SHP77 treated with DMSO at 0.1 percent for 48 hours (cell line): ENCODE measurements at places on chromosomes 12 and 14.

DNA sequence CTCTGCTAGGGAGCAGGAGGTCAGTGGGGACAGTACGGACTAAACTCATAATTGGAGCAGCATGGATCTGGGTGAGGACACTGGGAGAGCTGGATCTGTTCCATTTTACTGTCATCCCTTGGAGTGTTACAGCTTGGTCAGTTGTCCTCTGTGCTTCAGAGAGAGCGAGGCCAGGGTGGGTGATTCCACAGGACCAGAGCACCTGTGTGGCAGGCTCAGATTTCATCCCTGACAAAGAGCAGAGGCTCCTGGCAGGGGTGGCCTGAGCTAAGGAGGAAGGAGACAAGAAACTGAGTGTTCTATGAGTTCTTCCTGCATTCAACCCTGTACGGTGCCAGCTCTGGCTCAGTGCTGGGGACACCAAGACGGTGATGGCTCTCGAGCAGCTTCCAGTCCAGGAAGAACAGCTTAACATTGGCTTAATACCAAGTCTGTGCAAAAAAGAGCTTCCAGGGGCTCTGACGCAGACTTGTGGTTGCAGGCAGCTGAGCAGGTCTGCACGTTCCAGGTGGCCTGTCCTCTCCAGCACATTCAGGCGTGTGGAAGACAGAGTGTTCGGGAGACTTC lies 8.4 kb upstream of the PGF start:
- no peak for DNase-seq

DNA sequence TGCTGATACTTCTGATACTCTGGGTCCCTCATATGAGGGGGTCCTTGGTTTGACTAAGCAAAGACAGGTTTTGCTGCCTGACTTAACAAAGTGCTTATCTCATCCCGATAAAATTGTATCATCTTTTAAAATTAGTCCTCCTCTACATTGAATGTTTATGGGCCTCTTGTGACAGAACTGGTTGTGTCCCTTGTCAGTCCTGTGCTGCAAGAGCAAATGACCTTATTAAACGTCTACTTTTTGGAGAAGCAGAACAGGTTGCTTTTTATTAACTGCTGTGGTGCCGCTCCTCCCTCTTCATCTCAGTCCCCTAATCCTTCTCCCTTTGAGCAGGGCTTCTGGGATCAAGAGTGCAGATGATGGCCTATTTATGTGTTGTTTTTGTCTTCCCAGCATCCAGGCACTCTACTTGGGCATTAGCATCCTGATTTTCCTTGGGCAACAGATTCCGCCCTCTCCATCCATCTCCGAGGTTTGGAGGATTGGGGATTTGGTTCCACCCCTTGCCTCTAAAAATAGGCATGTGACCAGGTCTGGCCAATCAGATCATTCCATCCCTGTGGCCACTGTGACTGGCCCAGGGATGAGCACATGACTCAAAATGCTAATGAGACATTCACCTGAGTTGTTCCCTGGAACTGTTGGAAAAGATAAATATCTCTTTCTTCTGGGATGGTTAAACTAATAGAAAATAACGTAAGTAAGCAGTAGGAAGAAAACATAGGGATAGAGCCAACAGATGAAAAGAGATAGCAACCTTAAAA lies 2.9 kb upstream of the DENR start:
- DNase-seq: peak; percentile 80

- DNase-seq: no peak
Observed at GRCh38 chr12:42893803-42894202, 304.3 kb upstream of the PRICKLE1 start.

GRCh38 chr14:79193689-79194477 lies 1017.4 kb downstream of the DIO2 start:
- DNase-seq: no peak

GRCh38 chr12:108304633-108305032 lies 34.5 kb downstream of the CMKLR1 start:
- DNase-seq: no peak

DNA sequence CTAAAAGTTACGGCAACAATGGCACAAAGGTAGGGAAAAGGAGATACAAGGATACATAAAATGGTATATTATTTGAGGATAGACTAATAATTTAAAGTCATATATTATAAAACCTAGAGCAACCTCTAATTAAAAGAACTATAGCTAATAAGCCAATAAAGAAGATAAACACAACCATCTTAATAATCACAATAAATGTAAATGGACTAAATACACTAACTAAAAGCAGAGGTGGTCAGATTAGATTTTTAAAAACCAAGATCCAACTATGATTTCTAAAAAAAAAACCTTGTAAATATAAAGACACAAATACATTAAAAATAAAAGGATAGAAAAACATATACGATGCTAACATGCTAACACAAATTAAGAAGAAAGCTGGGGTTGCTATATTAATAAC lies 10.7 kb upstream of the LLPH start:
- DNase-seq: no peak

GRCh38 chr14:72706485-72706884 lies 187.4 kb downstream of the DPF3 start:
- DNase-seq: no peak

- no peak for DNase-seq
Observed at GRCh38 chr14:77583657-77584056, 32.8 kb downstream of the SPTLC2 start.

- no peak for DNase-seq
Observed at GRCh38 chr12:62135553-62136200, 124.5 kb upstream of the USP15 start.

- DNase-seq: no peak
Observed at GRCh38 chr12:7361265-7361664, 57.4 kb downstream of the ACSM4 start.

DNA sequence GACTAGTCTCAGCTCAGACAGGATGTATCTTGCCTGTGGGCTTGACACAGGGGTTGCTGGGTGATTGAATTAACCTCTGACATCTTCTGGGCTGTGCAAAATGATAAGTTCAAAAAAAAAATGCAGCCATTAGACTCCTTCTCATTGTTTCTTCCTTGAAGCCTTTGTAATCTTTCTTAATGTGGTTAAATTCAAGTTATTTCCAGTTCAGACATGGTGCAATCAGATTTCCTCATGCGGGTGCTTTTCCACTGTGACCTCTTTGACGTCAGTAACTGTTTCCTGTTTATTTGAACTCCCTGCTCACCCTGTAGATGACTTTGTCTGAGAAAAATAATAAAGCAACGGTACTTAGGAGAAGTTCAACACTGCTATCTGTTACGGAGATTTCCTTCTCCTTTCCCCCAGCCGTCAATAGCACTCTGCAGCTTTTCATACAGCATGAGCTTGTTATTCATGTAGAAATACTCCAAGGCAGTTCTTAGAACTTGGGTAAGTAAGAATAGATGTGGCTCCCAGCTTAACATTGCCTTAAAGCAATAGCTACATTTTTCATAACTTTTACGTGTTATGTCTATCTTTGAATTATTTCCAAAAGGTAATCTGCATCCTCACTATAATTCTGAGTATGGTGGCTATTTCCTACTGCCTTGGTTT lies 155.5 kb downstream of the PRKCH start:
- DNase-seq: peak; percentile 41

GRCh38 chr14:28673056-28673455 lies 93.5 kb upstream of the FOXG1 start:
- DNase-seq: no peak

- no peak for DNase-seq
Observed at GRCh38 chr12:120944645-120945217, 33.6 kb upstream of the HNF1A start.

DNA sequence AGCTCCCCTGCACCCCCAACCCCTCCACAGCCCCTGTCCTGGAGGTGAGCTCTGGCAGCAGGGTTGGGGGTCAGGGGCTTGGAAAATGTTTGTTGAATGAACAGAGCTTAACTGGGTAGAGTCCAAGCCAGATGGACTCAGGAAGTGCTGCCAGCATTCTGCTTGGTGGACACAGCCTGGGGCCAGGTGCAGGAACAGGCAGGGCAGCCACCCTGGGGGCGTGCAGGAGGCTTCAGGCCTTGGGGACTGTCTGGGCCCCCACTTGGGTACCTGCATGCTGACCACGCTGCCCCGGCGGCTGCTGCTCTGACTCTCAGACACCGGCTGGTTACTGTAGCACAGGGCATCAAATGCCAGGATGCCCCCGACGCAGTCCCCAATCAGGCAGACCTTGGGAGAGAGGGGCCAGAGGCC lies 15.7 kb downstream of the ARL6IP4 start:
- no peak for DNase-seq

DNA sequence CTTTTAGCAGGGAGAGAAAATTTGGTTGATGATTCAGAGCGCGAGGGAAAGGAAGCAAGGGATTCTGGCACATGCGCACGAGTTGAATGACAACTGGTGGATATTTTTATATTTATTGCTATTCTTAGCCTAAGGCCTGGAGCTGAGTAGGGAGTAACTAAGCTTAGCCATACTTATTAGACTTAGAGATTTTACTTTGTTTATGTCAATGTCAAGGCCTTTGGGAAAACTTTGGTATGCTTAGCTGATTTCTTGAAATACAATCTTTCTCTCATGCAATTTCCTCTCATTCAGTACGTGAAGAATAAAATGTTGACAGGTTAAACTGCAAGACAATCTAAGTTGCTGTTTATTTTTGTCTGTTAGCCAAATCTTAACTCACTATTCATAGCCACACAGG lies 101.1 kb downstream of the CRADD start:
- DNase-seq: no peak

DNA sequence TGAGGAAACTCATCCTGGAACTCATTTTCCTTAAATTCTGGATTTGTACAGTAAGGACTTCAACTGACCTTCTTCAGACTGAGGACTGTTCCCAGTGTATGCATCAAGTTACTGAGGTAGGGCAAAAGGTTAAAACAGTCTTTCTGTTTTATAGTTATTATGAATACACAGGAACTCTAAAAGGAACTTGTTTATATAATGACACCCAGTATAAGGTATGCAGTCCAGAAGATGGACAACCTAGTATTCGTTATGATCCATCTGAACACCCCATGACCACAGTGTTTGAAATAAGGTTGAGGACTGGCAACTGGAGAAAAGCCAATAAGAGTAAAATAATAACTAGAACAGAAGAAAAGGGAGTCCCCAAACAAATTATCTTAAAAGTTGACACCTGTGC lies 779.9 kb upstream of the TMEM132C start:
- DNase-seq: no peak

GRCh38 chr14:35965400-35965799 lies 139.3 kb downstream of the BRMS1L start:
- DNase-seq: no peak

- DNase-seq: peak; percentile 74
Observed at GRCh38 chr12:31518680-31519227, 72.2 kb downstream of the DENND5B start.

DNA sequence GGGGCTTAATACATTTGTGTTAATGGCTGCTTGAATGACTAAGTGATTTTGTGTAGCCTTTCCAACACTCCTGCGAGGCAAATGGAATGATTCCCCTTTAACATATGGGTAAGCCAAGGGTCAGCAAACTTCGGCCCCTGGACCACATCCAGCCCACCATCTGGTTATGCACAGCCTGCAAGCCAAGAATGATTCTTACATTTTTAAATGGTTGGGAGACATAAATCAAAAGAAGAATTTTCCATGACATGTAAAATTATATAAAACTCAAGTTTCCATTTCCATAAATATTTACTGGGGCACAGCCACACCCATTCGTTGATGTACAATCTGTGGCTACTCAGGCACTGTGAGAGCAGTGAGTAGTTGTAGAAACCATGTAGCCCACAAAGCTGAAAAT lies 9.0 kb downstream of the SLC8B1 start:
- DNase-seq: no peak

GRCh38 chr14:104107611-104108569 lies 22.4 kb downstream of the ASPG start:
- DNase-seq: no peak

DNA sequence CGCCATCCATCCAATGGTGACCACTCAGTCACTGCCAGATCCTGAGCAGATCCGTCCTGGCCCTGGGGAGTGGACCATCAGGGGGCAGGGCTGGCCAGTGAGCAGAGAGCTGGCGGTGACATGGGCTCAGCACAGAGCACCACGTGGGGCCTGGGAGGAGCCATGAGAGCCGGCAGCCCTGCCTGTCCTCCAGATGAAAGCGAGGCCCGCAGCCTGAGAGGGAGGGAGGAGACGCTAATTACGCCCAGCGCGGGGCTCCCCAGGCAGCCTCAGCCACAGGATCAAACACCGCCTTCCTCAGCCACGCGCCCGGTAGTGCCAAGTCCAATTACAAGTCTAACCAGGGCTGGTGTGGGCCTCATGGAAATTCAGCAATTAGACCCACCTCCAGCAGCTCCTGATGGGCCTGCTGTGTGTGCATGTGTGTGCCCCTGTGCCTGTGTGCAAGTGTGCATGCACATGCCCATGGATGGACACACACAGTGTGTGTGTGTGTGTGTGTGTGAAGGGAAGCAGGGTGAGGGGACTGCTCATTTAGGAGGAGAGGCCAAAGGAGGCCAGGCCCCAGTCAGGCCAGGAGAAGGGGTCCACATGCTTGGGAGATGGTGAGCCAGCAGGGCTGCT lies 68.0 kb downstream of the KIF26A start:
- DNase-seq: peak; percentile 29

DNA sequence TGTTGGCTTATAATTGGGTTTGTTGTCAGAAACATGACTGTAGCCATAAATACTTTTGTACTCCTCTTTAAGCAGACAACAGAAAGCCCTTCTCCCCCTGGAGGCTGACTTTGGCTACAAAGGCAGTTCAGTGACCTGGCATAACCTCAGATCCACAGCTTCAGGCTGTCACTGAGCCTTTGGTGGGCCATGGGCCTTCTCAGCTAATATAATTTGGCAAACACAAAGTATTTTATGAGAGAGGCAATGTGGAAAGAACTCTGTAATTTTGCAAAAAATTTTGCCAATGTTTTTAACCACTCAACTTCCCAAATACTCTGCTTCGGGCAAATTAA lies 15.5 kb upstream of the MGP start:
- no peak for DNase-seq

DNA sequence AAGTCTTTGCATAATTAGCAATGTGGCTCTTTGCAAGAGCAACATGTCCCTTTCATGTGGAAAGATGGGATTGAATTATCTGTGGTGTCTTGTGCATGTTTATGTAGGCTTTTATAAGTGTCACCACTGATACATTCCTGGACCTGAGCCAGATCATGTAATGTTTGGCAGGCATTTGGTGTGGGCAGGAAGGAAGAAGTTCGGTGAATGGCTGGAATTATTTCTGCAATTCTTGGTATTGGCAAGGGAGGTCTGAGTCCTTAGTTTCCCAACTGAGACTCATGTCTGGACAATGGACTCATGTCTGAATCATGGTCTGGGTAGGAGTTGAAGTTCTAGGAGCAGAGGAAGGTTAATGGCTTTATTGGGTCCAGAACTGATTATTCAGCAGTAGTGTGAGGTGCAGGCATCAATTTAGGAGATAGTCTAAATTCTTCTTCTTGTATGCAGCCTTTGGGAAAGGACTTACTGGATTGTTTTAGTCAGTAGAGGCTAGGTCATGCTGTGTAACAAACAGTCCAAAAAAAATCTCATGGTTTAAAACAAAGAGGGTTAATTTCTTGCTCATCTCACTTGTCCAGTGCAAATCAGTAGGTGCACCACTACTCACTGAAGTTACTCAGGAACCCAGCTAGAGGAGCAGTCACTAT lies 186.5 kb upstream of the LHX5 start:
- DNase-seq: peak; percentile 32

GRCh38 chr14:37150414-37150813 lies 22.0 kb downstream of the SLC25A21 start:
- peak; percentile 85 for DNase-seq

GRCh38 chr12:64621257-64621942 lies 11.1 kb downstream of the RASSF3 start:
- no peak for DNase-seq

- DNase-seq: no peak
Observed at GRCh38 chr14:100375266-100375962, 52.3 kb downstream of the SLC25A47 start.

GRCh38 chr14:77041881-77042545 lies 13.5 kb upstream of the IRF2BPL start:
- peak; percentile 38 for DNase-seq
